Stimulated activated CD8-positive, alpha-beta memory T cell treated with anti-CD3 and anti-CD28 coated beads, Interleukin-7, amount 100 ng/mL, for 24 hours (primary cell): ENCODE measurements at places on chromosomes 1 and 21.
A peak's percentile ranks its signal among the peaks of the same experiment; 100 is the strongest.

- DNase-seq = no peak
Observed at GRCh38 chr1:176032040-176032645, 174.9 kb downstream of the COP1 start.

GRCh38 chr1:4696161-4696745 is 41.8 kb downstream of the AJAP1 start:
- DNase-seq = no peak

DNA sequence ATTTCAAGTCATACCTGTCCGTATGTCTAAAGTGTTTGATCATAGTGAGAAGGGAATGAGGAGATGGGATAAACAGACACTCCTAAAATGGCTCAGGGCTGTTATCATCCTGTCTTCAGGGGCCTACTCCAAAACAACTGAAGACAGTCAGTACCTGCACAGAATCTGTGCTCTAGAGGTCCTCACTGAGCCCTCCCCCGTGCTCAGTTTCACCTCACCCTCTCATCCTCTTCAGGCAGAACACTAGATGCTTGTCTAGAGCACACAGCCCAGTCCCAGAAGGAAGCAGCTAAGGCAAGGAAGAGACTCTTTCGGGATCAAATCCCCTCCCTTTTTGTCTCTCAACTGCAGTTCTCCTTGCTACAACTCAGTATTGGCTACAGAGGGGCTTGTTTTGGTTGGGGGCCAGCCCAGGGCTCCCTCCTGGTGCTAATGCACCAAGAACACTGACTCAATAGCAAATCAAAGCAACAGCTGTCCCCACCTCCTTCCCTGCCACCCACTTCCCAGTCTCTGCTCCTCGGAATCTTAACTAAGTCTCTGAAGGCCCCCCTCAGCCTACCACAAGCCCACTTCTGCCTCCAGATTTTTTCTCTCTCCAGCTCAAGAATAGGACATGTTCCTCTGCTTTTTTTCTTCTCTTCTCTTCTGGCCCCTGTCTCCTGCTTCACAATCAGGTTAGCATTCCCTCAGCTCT is 10.1 kb downstream of the CADM3 start:
- DNase-seq = no peak

GRCh38 chr1:31648641-31649357 is 4.1 kb upstream of the PEF1 start:
- no peak for DNase-seq

DNA sequence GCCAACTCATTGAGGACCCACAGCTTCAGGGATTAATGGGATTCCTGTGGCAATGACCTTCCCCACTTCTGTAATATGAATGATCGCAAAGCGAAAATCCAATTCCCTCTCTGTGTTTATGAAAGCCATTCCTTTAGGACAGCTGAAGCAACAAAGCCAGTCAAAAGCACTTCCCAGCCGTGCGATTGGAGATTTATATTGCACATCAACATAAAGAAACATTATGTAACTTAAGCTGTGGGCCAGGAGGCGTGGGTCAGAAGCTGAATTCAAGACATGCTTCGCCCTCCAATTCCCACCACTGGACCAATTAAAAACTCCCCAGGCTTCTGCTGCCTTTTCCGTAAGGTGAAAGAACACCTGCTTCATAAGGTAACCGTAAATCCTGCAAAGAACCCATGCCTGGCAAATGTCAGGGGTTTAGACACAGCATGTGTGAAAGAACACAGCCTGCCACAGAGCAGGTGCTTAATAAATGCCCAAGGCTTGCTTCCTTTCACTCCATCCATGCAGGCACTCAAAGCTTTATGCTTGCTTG is 138.9 kb upstream of the SOD1 start:
- no peak for DNase-seq

DNA sequence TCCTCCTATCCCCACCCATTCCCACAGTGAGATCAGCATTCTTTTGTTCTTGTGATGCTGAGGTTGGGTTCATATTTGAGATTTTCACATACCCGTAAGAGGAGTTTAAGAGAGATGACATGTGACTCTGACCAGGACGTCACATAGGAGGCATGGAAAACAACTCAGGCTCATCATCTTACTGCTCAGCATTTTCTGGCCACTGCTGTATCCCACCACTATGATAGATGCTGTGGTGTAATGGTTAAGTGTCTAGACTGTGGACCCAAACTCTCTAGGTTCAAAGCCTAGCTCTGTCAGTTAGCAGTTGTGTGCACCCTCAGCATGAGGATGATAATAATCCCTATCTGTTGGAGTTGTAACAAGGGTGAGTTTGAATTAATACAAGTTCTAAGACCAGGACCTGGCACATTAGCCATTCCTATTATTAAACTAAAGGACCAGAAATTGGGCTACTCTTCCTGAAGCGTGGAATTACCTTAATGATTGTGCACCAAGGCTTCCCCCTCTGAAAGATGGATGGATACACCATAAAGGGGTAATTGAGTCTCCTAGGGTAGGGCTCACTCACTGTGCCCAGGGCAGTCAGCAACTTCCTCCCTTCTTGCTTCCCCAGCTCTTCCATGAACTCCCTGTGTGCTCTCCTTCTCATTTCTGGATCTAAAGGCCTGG is 40.9 kb downstream of the LGR6 start:
- no peak for DNase-seq

DNA sequence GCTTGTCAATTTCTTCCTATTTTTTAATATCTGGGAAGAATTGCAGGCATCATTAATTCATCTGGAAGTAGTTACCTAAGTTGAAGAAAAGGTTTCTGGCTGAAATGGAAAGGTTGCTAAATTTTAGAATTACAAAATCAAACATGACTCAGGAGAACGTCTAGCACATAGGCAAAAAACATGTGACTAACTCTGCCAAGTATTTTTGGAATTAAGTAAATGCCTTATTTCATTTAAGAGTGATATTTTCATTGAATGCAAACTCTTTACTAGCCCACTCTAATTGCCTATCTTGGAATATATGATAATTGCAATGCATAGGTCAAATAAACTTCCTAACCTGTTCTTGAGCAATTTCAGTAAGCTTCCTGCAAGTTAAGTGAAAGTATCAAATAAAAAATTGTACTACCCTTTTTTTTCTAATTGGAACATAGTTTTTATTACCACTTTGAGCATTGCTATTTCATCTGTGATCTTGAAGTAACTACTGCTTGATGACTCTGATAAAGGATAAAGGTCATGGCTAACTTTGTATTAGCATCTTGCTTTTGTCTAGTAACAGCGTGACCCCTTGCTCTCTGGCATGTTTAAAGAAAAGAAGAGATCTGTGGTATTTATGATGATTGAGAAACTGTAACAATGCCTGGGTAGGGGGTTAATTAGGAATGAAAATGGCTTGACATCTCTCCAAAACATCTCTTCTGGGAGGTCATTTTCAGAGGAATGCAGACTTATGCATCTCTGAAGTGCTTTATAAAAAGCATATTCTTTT is 208.3 kb upstream of the NCAM2 start:
- DNase-seq = no peak

DNA sequence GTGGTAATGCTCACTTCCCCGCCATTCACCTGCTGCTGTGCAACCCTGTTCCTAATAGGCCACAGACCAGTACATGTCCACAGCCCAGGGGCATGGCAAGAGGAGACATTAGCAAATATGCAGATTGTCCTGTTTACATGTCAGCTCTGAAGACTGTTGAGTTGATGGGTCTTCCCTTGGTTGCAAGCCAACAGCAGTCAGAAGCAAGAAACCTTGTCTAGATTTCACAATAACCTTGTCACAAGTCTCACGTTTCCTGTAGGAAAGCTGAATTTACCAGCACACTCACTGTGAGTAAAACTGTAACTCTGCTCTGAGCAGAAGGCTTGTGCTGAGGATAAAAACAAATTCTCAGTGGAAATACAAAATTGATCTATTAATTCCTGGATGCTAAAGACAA is 195.1 kb downstream of the HLX start:
- DNase-seq = no peak

GRCh38 chr1:170562646-170563338 is 30.8 kb downstream of the GORAB start:
- no peak for DNase-seq

- DNase-seq = no peak
Observed at GRCh38 chr1:42013881-42014470, 95.3 kb upstream of the HIVEP3 start.

DNA sequence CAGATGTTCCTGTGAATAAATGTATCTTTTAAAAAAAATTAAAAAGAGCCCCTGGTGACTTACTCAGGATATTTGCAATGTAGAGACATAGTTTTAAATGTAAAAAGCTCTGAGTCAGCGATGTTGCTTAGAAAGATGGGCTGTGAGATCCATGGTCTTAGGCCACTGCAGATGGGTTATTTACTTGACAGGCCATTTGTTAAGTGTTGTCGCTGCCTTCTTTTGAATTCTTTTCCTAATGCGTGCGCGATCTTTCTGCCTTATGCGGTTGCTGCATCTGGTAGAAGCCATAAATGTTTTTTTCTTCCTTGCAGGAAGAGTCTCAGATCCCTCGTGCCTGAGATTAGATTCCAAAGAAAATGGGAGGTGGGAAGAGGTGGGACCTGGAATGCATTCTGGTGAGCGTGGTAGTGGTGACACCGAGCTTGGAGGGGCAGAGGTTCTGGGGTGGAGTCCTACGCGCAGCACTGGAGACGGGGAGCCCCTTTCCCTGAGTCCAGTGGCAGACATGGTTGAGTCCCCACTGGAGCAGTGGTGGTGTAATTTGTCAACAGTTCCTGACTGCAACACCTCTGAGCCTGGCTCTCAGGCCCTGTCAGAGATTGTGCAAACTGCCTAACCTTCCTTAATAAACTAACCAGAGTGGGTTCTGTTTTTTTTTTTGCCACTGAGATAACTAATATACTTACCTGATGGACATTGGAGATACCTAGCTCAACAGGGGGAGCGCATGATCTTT is 197.2 kb downstream of the HHAT start:
- no peak for DNase-seq

DNA sequence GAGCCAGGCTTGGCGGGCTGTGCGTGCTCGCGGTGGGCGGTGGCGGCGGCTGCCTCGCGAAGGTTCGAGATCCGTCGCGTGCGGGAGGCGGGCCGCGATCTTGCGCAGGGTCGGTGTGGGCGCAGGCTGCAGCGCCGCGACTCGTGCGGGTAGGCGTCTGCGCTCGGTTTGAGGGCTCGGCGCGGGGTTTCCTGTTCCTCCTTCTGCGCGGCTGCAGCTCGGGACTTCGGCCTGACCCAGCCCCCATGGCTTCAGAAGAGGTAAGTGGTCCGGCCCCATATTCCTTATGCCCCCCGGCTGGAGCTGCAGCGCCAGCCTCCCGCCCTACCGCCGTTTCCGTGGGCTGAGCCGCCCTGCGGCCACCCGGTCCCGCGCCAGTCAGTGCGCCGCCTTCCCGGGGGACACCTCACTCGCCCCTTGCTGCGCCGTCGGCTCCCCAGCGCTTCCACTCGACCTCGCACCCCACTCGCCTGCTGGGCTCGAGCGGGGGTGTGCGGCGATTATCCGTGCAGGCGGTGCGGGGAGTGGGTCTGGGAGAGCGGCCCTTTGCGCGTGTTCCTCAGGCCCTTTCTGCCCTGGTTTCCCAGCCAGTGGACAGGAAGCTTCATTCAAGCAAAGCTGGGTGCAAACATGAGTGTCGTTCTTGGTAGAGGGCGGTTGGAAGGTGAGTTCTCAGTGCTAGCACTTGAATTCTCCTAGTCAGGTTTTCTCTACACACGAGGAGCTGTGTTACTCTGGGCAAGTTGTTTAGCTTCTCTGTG is at the start of gene CACYBP:
TSS of gene CACYBP (plus strand) at position 12 of the 761 bp plus-strand sequence. CDS start at position 246, 234 bp downstream.
- DNase-seq = peak; percentile 8
